ENCODE measurements at places on chromosomes 4 and X.
A peak's percentile ranks its signal among the peaks of the same experiment; 100 is the strongest.

- no peak for DNase-seq
These were observed 50.8 kb upstream of the SETD7 start for GRCh38 chr4:139606579-139607501.

DNA sequence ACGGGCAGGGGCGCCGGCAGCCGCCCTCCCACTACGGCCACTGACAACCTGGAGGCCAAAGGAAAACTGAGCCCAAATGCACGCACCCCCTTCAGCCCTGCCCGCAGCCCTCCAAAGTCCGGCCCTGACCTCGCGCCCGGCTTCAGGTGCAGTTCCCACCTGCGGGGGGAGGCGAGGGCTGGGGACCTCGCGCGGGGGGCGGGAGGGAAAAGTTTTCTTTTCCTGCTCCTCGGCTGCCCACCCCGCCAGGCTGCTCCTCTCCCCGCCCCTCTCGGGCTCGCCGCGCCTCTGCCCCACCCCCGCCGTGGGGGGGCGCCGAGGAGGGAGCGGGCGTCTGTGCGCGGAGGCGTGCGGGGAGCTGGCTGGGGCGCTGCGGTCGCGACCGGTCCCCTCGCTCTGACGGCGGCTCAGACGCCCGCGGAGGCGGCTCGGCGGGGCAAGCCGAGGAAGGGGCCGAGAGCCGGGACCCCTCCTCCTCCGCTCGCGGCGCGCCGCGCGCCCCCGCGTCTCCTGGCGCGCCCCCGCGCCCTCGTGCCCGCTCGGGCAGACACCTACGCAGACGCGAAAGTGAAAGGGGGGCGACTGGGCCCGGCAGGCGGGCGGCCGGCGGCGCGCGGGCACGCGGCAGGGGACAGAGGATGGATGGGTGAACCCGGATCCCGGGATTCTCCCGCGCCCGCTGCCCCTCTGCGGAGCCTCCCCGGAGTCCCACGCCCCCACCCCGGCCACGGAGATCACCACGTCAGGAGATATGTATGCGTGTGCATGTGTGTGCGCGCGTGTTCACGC lies 3.1 kb upstream of the NR3C2 start:
- DNase-seq, result peak; percentile 94

- DNase-seq, result no peak
These were observed 70.1 kb downstream of the CENPC start for GRCh38 chr4:67475155-67475554.

DNA sequence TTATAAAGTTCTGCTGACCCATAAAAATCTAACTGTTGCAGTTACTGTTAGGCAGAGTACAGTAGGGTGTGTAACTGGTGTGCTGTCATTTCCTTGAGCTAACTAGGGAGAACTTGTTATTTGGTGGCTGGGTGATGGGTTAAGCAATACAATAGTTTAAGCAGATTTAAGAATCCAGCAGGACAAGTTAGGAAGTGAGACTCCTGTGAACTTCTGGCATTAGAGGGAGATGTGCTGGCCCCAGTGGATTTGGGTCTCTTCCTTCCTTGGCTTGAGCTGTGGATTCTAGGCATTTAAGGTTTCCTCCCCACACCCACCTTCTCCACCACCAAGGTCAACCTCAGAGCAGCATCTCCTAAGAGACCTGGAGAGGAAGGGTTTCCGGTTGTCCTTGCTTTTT lies 70.5 kb downstream of the CLCN5 start:
- no peak for DNase-seq

GRCh38 chr4:17636696-17637622 lies 22.5 kb downstream of the MED28 start:
- DNase-seq, result peak; percentile 89

DNA sequence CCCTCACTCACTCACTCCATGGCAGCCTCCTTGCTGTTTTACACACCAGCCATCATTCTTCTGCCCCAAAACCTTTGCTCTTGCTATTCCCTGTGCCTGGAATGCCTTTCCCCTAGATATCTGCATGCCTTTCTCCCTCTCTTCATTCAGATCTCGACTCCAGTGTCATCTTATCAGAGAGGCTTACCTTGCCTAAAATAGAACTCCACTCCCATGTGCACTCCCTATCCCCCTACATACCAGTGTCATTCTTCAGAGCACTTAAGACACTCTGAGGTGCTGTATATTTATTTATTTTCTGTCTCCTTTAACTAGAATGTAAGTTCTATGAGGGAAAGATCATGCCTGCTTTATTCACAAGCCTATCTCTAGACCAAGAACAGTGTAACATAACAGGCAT lies 45.1 kb downstream of the ZGRF1 start:
- no peak for DNase-seq

GRCh38 chrX:11431786-11432185 lies 138.6 kb downstream of the AMELX start:
- DNase-seq, result no peak

DNA sequence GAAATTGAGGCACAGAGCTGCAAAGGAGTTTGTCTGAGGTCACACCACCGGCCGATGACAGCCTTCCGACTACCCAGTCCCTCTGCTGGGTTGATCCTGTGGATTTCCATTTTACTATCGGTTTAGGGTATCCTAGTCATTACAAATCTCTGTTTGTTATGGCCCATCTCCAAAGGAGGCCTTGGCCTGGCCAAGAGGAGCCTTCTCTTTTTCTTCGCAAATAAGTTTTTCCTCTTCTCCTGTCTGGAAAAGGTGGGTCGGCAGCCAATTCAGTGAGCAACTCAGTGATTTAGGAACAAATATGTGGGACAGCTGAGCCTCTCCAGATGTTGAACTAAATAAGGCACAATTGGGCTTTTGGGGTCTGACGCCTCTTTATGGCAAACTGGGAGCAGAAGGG lies 169.2 kb upstream of the RBPJ start:
- DNase-seq, result no peak

- DNase-seq, result no peak
These were observed 860.9 kb upstream of the LCORL start for GRCh38 chr4:18882468-18882867.

DNA sequence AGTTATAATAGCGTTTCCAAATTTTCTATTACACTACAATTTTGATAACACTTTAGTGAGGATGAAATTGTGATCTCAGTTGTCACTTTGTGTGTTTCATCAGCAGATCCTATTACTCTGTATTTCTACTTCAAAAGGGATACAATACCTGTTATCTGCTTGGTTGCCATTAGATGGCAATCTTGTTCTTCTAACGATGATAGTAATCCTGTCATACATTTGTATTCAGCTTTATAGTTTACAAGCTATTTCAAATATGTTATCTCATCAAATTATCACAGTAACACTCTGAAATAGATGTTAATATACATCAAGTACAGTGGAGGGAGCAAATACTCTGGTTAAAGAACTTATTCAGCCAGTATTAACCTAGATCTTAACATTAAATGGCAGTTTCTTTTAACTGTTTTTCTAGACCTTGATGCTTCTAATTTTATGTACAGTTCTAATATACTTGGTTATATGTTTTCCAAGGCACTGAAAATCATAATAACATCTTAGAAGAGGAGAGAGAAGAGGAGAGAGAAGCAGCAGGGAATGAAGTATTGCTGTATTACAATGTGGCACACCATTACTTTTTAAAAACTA lies 292.0 kb downstream of the CCSER1 start:
- no peak for DNase-seq

All from spleen (tissue), 13 donors.